Tibial nerve (tissue), 4 donors: ENCODE measurements at places on chromosomes 7 and 10. TPM values are rescaled to one million over a fixed set of nuclear protein-coding genes. Genes with fewer than 3 reads are reported as not detected.
A peak's percentile ranks its signal among the peaks of the same experiment; 100 is the strongest.

- peak; percentile 25 for DNase-seq
These were observed 158.1 kb upstream of the PITRM1 start for GRCh38 chr10:3330663-3331062.

DNA sequence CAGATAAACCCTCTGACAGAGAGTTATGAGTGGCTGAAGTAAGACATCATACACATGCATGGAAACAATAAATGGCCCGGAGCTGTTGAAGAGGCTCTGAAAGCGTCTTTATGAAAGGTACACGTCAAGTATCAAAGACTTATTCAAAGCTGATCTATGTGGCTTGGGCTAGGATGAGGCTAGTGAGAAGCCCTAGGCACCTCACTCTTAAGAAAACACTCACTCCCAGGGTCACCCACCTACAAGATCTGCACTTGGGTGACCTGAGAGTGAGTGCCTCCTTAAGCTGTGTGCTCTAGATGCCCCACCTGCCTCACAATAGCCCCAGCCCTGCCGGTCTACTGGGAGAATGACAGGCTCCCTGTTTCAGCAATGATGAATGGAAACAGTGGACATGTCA, 1.1 kb upstream of the GIMAP1 start:
- DNase-seq = no peak

GRCh38 chr10:110002801-110003523, 4.8 kb upstream of the ADD3 start:
- DNase-seq = no peak

- no peak for DNase-seq
These were observed 53.1 kb upstream of the NPS start for GRCh38 chr10:127496035-127496434.

DNA sequence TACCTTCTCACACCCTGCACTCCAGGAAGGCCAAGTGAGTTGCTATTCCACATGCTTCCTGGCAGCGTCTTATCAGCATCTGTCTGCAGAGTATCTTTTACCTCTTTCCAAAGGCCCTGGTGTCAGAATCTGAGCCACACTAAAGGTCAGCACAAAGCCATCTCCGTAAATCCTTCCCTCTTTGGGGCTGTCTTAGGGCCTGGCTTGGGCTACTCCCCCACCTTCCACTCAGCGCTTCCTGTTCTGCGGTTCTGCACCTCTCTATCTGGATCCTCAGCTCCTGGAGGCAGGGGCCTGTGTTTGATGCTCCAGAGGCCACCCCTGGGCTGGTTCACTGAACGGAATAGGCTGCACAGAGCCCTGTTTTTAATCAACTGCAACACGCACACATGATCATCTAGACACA, 334.8 kb upstream of the GALNT17 start:
- DNase-seq = no peak

DNA sequence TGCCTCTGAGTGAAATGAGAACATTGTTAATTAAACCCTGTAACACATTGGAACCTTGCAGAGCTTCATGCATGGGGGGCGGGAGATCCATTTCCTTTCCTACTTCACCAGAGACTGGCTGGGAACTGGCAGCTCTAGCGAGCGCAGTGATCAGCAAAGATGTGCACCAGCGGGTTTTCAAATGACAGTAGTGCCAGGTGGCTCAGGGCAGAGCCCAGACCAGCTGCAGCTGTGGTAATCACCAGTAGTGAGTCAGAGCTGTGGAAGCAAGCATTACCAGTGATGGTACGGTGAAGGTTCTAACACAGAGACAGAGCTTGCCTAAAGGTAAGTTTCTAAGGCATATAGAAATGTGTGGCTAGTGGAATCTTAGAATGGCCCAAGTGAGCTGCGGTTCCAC, 1009.7 kb upstream of the CELF2 start:
- DNase-seq = no peak

DNA sequence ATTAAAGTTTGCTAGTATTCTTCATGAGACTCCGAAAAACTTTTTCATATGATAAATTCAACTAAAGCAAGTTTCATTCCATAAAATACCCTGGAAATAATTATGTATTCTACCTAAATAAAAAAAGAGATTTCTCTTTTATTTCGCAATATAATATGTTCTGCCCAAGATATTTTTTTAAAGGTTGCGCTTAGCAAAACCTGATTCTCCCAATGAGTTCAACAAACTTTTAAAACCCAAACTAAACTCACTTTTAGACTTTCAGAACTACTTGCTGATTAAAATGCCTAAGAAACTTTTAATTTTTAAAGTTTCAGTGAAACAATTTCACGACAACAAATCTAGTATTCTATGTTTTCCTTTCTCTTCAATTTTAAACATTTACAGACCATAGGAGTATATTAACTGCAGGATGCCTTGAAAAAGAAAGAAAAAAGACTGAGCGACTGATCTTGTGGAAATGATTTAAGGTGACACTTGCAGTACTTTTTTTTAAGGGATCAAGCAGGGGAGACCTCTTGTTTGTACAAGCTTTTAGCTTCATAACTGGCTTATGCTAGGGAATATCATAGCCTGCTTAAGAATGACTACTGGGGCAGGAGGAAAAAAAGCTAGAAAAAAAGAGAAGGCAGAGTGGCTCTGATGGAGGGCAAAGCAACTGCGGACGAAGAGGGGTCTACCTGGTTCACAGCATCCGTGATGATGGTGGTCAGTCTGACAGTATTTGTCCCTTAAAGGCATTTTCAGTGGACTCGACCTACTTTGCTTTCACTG, 1.5 kb downstream of the ZNF800 start:
- no peak for DNase-seq

- no peak for DNase-seq
These were observed 102.8 kb upstream of the KCND2 start for GRCh38 chr7:120169996-120170783.

GRCh38 chr7:108124820-108125219, 5.3 kb downstream of the LAMB4 start:
- DNase-seq = no peak

Gene CYP2C8
- total RNA-seq = 0.90 TPM

Gene AFAP1L2
- total RNA-seq = 176 TPM

Gene FAM24B
- total RNA-seq = 2.8 TPM

Gene GFRA1
- 104 TPM for total RNA-seq

Gene MCM10
- not detected for total RNA-seq

Gene BZW2
- total RNA-seq = 50.2 TPM

Gene SH2D4B
- total RNA-seq = not detected
